ENCODE measurements at places on chromosomes 13 and 19.

- no peak for DNase-seq
Observed at GRCh38 chr19:42626181-42626580, 31.5 kb upstream of the CEACAM8 start.

DNA sequence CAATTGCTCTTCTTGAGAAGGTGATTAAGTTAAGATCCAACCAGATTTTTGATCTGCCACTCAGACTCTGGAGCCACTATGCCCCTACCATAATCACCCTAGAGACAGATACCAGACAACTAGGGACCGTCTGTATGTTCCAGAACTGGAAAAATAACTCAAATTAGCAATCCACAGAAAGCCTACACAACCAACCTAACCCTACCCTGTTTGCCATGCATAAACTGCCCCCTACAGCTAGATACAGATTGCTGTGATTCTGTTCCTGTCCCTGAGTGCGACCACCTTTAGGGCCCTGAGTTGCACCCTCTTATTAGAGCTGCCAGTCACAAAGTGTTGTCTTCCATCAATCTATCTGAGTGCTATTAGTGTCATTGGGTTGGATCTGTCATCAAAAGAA lies 929.8 kb upstream of the SLITRK1 start:
- no peak for DNase-seq

GRCh38 chr19:34715357-34715756 lies 18.7 kb upstream of the ZNF181 start:
- DNase-seq: no peak

DNA sequence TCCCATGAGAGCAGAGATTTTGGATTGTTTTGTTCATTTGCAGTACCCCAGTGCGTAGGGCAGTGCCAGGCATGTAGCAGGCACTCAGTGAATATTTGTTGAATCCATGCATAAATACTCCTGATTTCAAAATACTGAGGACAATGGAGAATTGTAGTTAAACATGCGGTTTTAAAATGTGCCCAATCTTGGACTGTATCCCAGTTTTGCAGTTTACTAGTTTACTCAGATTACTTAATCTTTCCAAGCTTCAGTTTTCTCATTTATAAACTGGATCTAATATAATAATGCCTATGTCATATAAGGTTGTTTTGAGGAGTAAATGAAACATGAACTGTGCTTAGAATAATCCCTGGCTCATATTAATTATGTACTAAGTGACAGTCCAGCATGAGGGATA lies 39.0 kb downstream of the RCBTB2 start:
- DNase-seq: no peak

DNA sequence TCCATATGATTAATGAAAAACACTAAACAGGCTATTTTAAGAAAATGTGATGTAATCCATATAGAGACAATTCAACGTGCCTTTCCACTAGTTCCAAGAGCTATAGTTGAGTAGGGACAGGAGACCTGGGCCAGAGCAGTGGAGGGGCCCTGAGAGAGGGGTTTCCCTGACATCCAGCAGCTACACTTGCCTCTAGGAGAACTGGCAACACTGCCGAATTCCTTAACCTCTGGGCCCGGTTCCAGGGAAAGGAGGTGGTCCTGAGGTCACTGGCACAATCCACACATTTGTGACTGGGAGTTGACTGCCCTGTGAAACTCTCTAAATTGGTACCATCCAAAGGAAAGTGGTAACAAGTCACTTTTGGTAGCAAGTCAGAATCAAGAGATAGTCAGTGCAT lies 264.4 kb downstream of the DCLK1 start:
- no peak for DNase-seq

DNA sequence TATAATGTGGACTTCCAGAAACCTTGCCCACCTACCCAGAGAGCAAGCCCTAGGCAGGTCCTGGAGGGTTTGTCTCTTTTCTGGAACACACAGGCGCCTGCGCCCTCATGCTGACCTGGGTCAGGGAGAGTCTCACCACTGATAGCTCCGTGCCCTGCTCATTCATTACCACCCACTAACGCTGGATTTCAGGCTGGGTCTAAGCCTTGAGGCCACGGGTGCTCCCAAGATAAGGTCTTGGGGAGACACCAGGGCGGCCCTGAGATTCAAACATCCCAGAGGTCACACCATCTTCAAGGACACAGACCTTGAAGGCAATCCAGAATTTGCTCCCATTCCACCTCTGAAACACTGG lies 5.1 kb downstream of the S1PR2 start:
- no peak for DNase-seq

GRCh38 chr19:49678985-49679770 lies 2.1 kb downstream of the PRMT1 start:
- no peak for DNase-seq

GRCh38 chr13:102399791-102400674 lies 1.8 kb downstream of the FGF14 start:
- peak; percentile 2 for DNase-seq

DNA sequence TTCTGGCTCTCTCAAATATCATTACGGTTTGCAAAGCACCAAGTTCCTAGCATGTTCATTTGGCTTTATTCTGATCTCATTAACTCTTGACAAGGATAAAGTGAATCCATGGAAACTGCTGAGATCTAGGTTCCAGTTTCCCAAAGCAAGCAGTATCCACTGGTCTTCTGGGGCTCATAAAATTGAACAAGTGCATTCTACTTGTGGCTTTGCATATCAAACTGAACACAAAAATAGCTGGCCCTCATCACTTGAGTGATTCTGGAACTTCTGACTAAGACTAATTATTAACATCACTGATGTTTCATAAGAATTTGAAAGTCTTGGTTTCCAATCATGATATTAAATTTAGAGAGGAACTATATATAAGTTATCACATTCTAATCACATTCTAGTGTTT lies 6.3 kb upstream of the KCTD12 start:
- DNase-seq: no peak

GRCh38 chr19:15404780-15405211 lies 14.0 kb downstream of the AKAP8L start:
- no peak for DNase-seq

- DNase-seq: no peak
Observed at GRCh38 chr19:45322744-45323281, at the start of gene CKM. TSS of gene CKM (minus strand) at chr19:45322875. CDS start at chr19:45319713, 3,162 bp downstream.

DNA sequence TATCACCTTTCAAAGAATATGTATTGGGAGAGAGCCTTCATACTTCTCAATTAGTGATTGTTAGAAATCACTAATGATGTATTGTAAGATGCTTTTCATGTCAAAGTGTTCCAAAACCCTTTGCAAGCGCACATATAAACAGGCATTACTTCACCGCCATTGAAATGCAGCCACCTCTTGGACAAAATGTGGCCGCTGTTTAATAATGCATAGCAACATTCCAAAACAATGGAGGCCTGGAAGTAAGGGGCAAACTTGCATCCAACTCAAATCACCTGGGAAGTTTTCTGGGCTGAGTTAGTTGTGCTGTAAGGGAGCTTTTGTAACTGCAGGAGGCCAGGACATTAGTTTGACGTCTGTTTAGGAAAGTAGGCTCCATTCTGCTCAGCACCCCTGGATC lies 438.1 kb downstream of the FGF9 start:
- no peak for DNase-seq

DNA sequence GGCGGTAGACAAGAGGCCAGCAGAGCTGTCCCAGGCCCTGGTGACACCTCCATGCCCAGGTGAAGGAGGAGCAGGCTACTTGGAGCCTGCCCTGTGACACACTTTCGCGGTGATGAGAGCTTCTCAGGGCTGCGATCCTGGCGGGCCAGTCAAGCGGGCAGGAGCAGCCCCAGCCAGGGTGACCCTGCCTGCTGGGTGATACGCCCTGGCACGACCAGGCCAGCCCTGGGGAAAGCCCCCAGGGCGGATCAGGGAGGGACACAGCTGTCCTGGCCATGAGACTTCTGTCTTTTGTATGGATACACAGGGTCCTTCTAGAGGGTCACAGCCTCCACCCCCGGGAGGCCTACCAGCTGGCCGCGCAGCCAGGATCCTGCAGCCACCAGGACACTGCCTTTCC lies 13.1 kb downstream of the DNM2 start:
- DNase-seq: no peak

- DNase-seq: no peak
Observed at GRCh38 chr13:40094056-40094455, 438.6 kb downstream of the COG6 start.

GRCh38 chr13:106989876-106990275 lies 421.9 kb upstream of the ARGLU1 start:
- no peak for DNase-seq

DNA sequence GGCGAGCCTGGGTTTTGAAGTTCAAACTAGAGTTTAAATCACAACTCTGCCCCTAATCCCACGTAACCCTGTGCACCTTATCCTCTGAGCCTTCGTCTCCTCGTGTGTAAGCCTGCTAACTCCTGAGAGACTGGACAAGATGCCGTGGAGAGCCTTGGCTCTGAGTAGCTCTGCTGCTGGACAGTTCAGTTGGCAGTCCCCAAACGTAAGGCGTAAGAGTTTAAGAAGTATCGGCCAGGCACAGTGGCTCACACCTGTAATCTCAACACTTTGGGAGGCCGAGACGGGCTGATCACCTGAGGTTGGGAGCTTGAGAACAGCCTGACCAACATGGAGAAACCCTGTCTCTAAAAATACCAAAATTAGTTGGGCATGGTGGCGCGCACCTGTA lies 4.7 kb upstream of the CD79A start:
- no peak for DNase-seq

GRCh38 chr13:19927117-19927748 lies 31.3 kb upstream of the ZMYM2 start:
- no peak for DNase-seq

DNA sequence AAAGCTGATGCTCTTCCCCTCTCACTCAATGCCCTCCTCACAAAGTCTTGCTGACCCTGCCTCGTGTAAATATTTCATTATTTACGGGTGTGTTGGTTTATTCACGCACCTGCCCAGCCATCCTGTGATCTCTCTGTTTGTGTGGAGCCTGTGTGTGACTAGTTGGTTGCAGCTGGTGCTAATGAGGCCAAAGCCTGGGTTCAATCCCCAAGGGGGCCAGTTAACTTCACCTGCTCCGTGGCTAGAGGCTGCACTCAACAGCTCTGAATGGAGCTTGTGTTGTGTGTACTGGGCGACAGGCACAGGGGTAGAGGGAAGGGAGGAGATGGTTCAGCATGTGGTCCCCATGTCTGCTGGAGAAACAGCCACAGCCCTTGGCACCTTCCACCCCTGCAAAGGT lies 109.5 kb downstream of the DNAJC15 start:
- DNase-seq: no peak

GRCh38 chr19:12664406-12665280 lies 1.9 kb downstream of the MAN2B1 start:
- DNase-seq: no peak

DNA sequence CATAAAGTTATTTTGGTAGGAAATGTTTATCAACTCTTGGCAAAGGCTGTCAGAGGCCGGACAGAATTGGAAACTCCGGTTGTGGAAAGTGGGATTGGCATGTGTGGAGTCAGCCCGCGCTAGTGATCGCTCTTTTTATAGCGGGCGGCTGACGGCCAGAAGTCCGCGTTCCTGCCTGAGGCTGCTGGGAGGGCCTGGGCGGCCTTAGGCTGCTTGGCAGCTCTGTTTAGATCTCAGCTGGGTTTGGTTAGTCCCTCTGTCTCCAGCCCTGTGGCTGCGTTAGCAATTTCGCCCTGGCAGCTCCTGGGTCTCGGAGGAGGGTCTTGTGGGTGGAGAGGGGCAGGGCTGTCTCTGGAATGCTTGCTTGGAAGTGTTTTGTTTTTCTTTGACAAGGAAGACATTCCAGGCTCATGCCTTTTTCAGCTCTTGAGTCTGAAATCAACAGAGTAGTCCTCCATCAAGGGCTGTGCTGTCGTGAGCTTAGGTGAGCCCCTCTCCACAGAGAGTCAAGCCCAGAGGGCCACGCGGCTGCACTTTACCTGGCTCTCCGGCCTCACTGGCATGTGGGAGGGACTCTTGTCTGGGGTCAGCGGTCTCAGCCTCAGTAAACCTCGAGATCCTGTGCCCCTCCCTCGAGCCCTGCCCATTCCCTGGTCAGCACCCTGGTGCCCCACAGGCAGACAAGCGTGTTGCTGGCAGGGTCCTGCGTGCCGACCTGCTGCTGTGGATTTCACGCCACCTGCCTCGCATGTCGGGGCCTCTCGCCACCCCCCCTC lies 22.5 kb downstream of the DOT1L start:
- DNase-seq: no peak

- no peak for DNase-seq
Observed at GRCh38 chr13:105069106-105069505, 1466.4 kb downstream of the EFNB2 start.

- DNase-seq: no peak
Observed at GRCh38 chr19:18620311-18620710, 7.6 kb downstream of the TMEM59L start.

DNA sequence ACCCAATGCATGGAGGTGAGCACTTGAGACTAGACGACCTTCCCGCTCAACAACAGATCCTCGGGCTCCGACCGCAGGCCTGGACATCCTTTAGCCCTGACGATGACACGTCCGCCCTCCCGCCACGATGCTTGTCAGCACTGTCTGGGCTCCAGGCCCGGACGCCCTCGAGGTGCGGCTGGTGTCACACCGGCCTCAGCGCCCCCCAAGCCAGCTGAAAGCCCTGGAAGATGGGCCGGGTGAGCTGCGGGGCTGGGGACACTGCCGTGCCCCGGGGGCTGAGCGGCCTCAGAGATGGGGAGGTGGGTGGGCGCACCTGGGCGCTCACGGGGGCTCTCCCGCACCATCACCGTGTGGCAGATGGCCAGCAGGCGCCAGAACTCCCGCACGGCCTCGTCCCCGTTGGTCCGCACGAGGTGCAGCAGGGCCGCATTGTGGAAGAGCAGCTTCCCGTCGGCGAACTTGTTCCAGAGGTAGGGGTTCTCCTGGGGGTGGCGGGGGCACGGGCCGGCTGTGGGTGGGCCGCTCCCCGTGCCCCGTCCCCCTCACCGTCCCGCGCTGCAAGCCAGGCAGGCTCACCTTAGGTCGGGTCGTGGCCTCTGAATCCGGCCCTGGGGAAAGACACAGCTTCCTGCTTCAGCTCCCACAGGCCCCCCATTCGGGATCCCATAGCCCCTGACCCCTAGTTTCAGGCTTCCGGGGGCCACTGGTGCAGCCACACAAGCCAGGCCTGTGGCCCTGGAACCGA lies 15.5 kb downstream of the ATP8B3 start:
- DNase-seq: no peak

GRCh38 chr19:9883764-9884163 lies 48.6 kb downstream of the PIN1 start:
- DNase-seq: no peak

DNA sequence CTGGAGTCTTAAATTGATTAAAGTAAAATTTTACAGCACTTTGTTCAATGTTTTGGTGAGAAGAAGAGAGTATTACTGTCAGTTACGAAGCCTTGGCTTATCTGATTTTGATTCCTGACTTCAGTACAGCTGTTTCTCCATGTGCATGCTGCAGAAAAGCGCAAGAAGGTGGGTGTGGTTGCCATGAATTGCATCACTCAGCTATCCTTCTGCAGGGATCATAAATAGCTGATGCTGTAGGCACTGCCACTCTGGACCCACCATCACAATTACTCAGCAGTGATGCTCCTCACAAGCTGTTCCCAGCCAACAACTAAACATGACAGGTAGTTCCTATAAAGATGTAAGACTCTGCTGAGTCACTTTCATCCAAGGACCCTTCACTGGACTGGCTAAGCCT lies 321.2 kb downstream of the IRS2 start:
- DNase-seq: no peak

- DNase-seq: no peak
Observed at GRCh38 chr19:16860118-16860517, 28.7 kb upstream of the F2RL3 start.

All from activated T-helper 1 cell treated with anti-CD3 and anti-CD28 coated beads, Interleukin-2, amount 50 U/mL, for 16 hours (primary cell).